ENCODE measurements at places on chromosomes 5 and 9.

- no peak for DNase-seq
Measured at GRCh38 chr5:35339006-35339405, 108.7 kb upstream of the PRLR start.

DNA sequence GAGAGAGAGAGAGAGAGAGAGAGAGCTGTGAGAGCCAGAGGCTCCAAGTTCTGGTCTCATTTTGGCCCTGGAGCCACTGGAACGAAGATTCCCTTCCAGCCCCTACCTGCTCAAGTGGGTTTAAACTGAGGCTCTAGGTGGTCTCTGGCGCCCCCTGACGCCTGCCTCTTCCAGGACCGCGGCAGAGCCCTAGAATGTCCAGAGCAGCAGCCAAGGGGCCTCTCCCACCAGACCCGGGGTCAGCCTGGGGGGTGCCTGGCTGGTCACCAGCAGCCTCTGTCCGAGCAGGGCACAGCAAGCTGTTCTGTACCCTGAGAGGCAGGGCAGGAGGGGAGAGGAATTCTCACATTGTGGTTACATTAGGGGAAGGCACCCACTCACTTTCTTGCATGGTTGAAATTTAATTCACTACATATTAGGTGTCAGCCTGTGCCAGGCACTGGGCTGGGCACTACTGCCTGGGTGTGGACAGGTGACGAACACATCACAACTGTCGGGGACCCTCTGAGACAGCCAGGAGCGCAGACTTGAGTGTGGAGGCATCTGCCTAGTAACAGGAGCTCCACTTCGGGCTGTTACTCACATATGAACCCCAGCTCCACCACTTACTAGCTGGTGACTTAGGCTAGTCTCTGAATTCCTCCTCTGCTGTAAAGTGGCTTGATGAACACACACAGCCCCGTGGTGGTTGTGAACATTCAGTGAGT, 44.5 kb downstream of the AMBP start:
- DNase-seq, result peak; percentile 32

DNA sequence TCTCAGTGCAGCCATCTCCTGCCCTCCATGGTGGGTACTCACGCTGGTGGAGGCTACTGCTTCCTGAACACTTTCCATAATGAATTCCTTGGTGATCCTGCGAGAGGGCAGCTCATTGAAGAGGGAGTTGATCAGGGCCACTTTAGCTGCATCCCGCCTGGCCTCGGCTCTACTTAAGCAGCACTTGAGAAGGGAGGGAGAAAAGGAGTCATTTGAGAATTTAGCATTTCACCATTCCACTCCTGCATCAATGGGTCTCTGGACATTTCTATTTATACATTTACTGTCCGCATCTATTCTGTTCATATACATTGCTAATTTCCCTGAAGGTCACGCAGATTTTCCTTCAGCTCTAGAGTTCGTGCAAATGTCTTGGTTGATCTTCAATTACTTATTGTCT, 35.1 kb downstream of the LIX1 start:
- DNase-seq, result no peak

- DNase-seq, result no peak
Measured at GRCh38 chr9:91039125-91039834, 237.7 kb downstream of the SYK start.

GRCh38 chr9:34991607-34992375, 2.2 kb downstream of the DNAJB5 start:
- DNase-seq, result no peak

- DNase-seq, result no peak
Measured at GRCh38 chr5:32562843-32563242, 22.5 kb upstream of the SUB1 start.

GRCh38 chr9:134556531-134557068, 85.0 kb upstream of the COL5A1 start:
- no peak for DNase-seq

GRCh38 chr9:114602620-114603019, 8.5 kb upstream of the TMEM268 start:
- no peak for DNase-seq

- no peak for DNase-seq
Measured at GRCh38 chr9:14031810-14032209, 282.1 kb downstream of the NFIB start.

- no peak for DNase-seq
Measured at GRCh38 chr9:126842977-126843799, 17.3 kb upstream of the ZBTB34 start.

DNA sequence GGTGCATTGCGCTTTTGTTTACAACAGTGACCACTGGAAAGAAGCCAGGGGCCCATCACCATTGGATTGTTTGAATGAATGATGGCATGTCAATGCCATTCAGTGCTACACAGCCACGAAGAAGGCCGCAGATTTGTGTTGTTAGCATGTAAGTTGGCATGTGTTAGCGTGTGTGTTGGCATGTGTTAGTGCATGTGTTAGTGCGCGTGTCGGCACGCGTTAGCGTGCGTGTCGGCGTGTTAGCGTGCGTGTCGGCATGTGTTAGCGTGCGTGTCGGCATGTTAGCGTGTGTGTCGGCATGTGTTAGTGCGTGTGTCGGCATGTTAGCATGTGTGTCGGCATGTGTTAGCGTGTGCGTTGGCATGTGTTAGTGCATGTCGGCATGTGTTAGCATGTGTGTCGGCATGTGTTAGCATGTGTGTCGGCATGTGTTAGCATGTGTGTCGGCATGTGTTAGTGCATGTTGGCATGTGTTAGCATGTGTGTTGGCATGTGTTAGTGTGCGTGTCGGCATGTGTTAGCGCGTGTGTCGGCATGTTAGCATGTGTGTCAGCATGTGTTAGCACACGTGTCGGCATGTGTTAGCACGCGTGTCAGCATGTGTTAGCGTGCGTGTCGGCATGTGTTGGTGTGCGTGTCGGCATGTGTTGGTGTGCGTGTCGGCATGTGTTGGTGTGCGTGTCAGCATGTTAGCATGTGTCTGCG, 15.3 kb upstream of the ANKRD33B start:
- no peak for DNase-seq

- no peak for DNase-seq
Measured at GRCh38 chr5:133285583-133286021, 233.8 kb downstream of the HSPA4 start.

DNA sequence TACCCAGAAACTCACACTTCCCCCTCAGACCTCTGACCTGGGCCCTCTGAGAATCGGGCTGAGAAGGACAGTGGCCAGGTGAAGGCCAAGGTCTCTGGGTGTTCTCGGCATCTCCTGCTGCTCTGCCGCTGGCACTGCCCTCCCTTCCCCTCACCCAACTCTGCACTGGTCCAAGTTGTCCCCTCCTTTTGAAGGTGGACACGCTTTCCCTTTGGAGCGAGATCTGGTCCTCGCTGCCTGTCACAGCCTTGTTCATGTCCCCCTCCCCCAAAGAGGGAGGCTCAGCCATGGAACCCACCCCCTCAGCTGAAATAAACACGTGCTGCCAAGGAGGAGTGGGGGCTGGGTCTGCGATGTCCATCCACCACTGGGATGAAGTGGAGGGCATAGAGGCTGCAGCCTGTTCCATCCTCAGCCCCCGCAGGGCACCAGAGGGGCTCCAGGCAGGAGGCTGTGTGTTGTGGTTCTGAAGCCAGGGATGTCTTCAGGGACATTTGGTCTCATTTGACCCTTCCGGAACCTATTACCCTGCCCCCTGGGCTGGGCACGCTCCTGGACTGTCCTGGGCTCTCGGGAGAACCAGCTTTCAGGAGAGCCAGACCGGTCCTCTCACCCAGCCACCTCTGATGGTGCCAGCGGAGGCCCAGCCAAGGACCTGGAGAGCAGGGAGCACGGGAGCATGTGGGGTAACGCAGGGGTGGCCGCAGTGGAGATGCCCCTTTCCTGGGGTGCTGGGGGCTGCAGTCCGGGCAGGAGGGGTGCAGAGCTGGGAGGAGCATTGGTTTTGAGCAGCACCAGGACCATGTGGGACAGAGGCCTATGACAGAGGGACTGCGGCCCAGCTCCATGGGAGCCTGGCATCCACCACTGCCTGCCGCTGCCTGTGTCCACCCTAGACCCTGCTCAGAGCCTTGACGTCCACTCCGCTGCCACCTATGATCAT, 4.7 kb upstream of the LCN2 start:
- no peak for DNase-seq

DNA sequence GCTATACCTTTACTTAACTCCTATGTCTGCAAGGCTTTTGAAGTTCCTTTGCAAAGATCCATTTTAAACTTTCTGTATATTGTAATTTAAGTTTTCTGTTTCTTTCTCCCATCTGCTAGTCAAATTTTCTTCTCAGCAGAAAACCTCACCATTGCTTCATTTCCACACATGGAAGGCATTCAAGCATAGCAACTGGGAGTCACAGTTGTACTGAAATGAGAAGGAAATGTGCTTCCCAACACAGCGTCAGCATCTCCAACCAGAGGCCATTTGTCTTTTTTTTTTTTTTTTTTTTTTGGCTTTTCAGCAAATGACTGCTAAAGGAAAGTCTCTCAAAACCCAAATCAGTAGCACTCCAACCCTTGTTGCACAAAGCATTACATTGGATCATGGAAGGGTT, 92.5 kb downstream of the RAB3C start:
- no peak for DNase-seq

GRCh38 chr9:94697972-94698581, 28.4 kb upstream of the AOPEP start:
- no peak for DNase-seq

DNA sequence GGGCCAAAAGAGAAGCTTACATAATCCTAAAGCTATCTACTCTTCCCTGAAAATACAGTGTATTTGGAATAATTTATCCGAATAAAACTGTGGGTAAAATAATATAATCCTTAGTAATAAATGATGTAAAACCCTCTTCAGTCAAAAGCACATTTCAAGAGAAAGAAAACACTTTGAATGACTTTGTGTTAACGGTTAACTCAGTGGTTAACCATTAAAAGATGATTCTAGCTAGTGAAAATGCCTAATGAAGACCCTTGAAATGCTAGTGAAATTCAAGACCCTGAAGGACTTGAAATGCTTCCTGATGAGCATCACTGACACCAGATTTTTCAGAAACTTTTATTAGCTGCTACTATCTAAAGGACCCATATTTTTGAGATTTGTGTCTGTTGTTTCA, 70.7 kb downstream of the COX7C start:
- DNase-seq, result no peak

DNA sequence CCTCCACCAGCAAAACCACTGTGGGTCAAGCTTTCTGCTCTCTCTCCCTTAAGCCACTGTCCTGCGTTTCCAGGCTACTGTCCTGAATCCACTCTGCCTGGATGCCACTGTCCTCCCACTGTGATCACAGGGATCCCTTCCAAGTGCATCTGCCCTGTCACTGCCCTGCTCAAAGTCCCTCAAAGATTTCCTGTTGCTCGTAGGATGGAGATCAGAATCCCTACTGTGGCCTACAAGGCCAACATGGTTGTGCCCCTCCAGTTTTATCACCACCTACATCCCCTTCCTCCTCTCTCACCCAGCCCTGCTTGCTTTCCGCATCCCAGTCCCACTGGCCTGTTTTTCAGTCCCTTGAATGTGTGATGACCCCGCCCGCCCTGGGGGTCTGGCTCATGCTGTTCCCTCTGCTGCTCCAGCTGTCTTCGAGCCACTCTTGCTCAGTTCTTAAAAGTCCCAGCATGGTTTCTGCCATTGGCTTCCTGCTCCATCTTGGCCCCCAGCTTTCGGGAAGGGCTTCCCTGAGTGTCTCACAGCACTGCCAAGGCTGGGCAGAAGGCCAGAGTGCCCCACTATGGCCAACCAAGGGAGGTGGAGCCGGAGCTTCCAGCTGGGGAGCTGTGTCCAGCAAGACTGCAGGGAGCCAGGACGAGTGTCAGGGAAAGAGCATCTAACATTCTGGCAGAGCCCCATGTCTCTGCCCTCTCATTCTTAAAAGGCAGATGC, 12.9 kb upstream of the FRRS1L start:
- no peak for DNase-seq

DNA sequence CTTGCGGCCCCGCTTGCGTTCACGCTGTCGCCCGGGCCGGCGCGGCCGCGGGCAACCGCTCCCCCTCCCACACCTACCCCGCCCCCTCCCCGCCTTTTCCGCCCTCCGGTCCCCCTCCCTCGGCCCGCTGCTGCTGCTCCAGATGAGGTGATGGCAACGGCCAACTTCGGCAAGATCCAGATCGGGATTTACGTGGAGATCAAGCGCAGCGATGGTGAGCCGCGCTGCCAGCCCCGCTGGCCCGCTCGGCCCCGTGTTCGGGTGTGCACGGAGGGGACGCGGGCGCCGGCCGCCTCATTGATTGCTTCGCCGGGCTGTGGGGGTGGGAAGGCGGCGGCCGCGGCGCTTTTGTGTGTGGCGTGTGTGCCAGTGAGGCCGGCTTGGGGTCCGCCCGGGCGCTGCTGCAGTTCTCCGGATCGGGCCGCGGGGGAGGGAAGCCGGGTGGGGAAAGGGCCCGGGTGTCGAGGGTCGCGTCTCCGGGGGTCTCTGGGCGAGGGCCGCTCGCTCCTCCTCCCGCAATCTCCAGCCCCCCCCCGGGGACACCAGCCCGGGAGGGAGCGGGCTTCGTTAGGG, 403 bp downstream of the KIF2A start:
- DNase-seq, result no peak

GRCh38 chr9:93567271-93567959, 9.0 kb upstream of the PHF2 start:
- DNase-seq, result no peak

- DNase-seq, result no peak
Measured at GRCh38 chr5:31993165-31993961, 180.8 kb downstream of the GOLPH3 start.

- peak; percentile 80 for DNase-seq
Measured at GRCh38 chr5:51225789-51226742, 157.2 kb upstream of the ISL1 start.

DNA sequence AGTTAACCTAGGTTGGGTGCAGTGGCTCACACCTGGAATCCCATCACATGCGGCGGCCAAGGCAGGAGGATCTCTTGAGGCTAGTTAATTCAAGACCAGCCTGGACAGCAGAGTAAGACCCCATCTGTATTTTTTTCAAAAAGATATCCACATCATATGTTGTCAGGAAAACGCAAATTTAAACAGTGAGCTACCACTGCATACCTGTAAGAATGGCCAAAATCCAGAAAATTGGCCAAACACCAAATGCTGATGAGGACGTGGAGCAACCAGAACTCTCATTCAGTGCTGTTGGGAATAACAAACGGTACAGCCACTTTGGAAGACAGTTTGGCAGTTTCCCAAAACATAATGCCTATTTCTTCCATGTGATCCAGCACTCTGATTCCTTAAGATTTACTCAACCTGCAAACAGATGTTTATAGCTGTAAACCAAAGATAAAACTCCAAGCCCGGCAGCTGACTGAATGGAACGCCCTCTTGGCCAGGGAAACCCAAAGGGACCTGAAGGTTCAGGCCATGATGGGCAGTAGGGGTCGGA, 12.4 kb downstream of the CEL start:
- DNase-seq, result no peak

GRCh38 chr9:2593744-2594143, 27.8 kb upstream of the VLDLR start:
- no peak for DNase-seq

DNA sequence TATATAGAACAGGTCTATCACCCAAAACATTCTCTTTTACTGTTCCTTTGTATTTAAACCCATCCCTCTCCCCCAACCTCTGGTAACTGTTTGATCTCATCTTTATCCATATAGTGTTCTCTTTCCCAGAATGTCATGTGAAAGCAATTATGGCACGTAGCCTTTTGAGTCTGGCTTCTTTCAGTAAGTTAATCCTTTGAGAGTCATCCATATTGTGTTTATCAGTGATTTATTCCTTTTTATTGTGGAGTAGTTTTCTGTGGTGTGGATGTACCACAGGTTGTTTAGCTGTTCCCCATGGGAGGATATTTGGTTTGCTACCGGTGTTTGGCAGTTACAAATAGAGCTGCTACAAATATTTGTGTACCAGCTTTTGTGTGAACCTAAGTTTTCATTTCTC, 38.0 kb downstream of the HMGXB3 start:
- no peak for DNase-seq
